Esophagus squamous epithelium (tissue), 5 donors: ENCODE measurements at places on chromosomes 6 and 20. TPM values are rescaled to one million over a fixed set of nuclear protein-coding genes. Genes with fewer than 3 reads are reported as not detected.

DNA sequence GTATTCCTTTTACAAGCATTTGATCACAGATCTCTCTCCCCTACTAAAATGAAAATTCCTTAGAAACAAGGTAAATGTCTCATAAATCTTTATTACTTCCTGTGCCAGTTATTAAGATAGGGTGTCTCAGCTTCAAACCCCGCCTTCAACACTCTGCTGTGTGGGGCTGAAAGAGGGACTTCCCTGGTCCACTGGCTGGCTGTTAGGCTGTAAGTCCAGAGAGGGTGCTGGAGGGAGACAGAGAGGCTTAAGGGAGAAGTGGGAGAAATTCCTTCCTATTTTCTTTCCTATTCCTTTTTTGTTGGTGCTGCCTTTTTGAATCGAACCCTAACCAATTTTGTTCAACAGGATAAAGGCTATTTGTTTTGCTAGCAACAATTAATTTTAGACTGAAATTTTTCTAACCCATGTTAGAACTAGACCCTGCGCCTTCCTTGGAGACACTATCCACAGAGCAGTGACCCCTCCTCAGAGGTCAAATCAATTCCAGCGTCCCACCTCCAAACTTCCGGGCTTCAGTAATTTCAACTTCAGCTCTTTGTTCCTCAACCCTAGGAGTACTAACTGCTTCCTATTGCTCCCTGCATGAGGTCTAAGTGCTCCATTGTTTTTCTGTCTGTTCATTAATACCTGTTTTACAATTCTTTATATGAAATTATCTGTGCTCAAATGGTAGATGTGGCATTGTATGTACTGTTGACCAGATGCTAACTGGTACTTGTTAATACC lies 207.5 kb upstream of the OPRM1 start:
- no peak overlapping the region for H3K4me3 ChIP-seq
- no peak overlapping the region for H3K27ac ChIP-seq
- H3K36me3 ChIP-seq, result no peaks in the 10 kb centered on the region
- H3K27me3 ChIP-seq, result no peaks in the 10 kb centered on the region

DNA sequence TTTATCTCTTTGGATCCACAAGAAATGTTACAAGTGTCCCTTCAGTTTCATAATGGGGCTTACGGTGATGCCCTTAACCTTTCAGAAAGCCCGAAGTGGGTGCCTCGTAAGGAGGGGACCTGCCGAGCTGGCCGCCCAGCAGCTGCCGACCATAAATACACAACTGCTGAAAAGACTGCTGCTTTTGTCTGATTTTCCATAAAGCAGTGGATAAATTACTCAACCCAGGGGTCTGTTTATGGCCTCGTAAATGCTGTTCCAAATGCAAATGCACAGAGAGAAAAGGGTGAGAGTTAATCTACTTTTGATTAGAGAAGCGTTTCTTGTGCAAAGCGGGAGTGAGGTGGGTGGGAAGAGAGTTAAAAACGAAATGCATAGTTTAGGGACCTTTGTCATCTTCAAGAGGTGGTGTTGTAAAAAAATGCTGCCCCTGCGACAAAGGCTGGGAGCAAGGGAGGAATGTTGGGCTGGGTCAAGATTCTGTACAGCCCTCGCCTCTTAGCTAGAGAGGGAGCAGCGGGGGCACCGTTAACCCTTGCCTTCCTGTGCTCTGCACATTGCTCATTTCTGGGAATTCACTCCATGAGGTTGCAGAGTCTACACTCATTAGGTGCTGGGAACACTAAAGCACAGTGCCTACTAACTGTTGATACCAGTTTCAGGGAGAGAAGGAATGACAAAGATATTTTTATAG lies 112.0 kb upstream of the MTHFD1L start:
- H3K27ac ChIP-seq, result no peak overlapping the region
- DNase-seq, result no peak
- H3K4me1 ChIP-seq, result peaks cover 28% of the 10 kb centered on the region

The KCNK5 gene
- total RNA-seq, result 11.0 TPM

DNA sequence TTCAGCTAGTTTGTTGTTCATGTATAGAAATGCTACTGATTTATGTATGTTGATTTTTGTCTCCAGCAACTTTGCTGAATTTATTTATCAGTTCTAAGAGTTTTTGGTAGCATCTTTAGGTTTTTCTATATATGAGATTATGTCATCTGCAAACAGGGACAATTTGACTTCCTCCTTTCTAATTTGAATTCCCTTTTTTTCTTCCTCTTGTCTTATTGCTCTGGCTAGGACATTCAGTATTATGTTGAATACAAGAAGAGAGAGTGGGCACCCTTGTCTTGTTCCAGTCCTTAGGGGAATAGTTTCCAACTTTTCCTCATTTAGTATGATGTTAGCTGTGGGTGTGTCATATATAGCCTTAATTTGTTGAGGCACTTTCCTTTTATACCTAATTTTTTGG lies 58.2 kb downstream of the CDH26 start:
- H3K27me3 ChIP-seq, result no peaks in the 10 kb centered on the region
- H3K36me3 ChIP-seq, result no peaks in the 10 kb centered on the region
- H3K27ac ChIP-seq, result no peak overlapping the region
- DNase-seq, result no peak
- no peaks in the 10 kb centered on the region for H3K4me1 ChIP-seq

- no peak overlapping the region for H3K27ac ChIP-seq
- H3K27me3 ChIP-seq, result no peaks in the 10 kb centered on the region
- H3K4me3 ChIP-seq, result no peak overlapping the region
- DNase-seq, result no peak
- no peaks in the 10 kb centered on the region for H3K4me1 ChIP-seq
These were observed 298.5 kb upstream of the JAG1 start for GRCh38 chr20:10972219-10972860.

The TDRD6 gene
- not detected for total RNA-seq

DNA sequence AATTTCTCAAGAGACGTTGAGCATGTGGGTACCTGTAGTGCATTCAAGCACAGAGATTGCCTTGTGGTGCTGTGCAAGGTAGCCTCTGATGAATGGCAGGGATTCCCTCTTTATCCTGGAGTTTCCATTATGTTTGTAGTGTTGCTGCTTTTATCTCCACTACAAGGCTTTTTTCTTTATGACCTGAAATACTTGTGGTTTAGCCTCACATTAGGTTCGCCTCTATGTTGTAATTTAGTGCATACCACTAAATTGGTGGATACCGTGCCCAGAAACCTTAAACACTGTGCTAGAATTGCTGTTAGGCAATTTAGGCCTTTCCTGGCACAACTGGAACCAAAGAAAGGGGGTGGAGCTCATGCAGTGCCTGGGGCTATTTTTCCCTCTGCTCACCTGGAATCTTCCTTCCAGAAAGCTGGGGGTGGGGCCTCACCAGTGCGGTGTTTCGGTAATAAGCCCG lies 76.8 kb downstream of the NCOA7 start:
- no peak overlapping the region for H3K4me3 ChIP-seq
- peak overlapping the region; percentile 8 for H3K27ac ChIP-seq
- no peak for DNase-seq
- no peaks in the 10 kb centered on the region for H3K36me3 ChIP-seq

DNA sequence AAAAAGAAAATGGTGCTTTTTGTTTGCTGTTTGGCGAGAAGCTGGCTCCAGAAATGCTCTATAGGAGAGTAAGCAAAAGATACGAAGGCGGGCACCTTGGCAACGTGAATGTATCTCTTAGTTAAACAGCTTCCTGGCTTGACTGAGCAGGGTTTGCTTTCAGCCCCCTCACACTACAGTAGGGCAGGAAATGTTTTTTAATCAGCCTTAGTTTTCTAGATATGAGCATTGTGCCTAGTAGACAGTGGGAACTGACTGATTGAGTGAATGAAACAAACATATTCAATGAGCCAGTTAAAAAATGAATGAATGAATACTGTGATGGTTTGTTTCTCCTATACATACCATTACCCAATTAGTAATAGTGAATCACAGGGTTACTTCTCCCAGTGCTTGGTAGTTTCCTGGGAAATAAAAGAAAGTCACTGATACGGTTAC lies 19.9 kb downstream of the CAP2 start:
- H3K4me1 ChIP-seq, result no peaks in the 10 kb centered on the region
- no peak for DNase-seq
- no peak overlapping the region for H3K4me3 ChIP-seq
- no peaks in the 10 kb centered on the region for H3K27me3 ChIP-seq
- H3K27ac ChIP-seq, result no peak overlapping the region

GRCh38 chr6:6569096-6569810 lies 19.3 kb upstream of the LY86 start:
- no peak for DNase-seq
- no peak overlapping the region for H3K27ac ChIP-seq
- H3K36me3 ChIP-seq, result no peaks in the 10 kb centered on the region
- H3K4me1 ChIP-seq, result no peaks in the 10 kb centered on the region
- no peaks in the 10 kb centered on the region for H3K27me3 ChIP-seq

DNA sequence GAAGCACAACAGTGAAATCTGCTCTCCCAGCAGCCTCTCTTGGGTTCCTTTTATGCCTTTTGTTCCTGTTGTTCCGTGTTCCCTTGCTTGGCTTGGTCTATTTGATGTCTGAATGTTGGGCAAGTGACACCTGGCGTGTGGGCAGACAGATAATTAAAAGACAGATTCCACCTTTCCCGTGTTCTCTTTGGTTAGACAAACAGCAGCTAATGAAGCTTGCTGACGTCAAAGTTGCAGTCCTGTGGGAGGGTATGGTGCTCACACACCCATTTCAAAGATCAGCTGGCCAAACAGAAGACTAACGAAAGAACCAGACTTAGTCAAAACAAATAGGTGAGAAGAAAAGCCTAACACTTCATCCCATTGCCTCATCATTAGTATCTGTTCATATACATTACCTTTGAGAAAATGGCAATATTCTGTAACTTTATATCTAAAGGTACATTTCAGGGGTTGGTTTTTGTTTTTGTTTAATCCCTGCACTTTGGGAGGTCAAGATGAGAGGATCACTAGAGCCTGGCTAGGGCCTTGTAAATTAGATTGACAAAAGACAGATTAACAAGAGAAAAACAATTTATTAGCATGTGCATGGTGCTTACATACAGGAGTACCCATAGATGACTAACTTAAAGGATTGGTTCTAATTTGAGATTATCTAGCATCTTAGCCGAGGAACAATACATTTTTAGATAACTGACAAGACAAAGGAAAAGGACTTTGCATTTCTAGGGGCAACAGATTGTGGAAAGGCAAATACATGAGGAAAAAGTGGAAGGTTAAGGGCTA lies 48.9 kb upstream of the TNFRSF21 start:
- no peak overlapping the region for H3K27ac ChIP-seq
- H3K36me3 ChIP-seq, result no peaks in the 10 kb centered on the region
- DNase-seq, result no peak
- H3K4me3 ChIP-seq, result no peak overlapping the region

The EMILIN3 gene
- 0.76 TPM for total RNA-seq

GRCh38 chr6:79504372-79504771 lies 32.9 kb downstream of the LCA5 start:
- H3K27ac ChIP-seq, result no peak overlapping the region
- no peaks in the 10 kb centered on the region for H3K4me1 ChIP-seq
- no peaks in the 10 kb centered on the region for H3K27me3 ChIP-seq
- no peak for DNase-seq
- H3K36me3 ChIP-seq, result no peaks in the 10 kb centered on the region

DNA sequence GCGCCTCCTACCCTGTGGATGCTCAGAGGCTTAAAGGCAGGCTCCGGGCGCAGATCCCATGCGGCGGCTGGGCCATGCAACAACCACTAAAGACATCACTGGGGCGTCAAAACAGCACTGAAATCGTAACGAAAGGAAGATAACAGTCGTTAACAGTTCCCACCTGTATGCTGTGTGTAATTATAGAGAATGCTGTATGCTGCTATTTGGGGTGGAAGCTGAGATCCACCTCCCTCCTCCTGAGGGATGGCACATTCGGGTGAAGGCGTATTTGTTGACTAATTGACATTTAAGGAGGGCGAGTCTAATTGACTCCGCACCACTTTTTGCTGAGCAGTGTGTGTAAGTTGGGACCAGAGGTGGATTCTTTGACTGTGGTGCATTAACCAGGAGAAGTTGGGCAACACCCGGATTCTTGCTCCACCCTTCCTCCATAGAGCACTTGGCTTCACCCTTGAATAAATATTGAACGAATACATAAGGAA lies 687 bp downstream of the SLC35A1 start:
- peak overlapping the region; percentile 97 for H3K4me3 ChIP-seq
- no peaks in the 10 kb centered on the region for H3K27me3 ChIP-seq
- no peaks in the 10 kb centered on the region for H3K4me1 ChIP-seq
- H3K36me3 ChIP-seq, result no peaks in the 10 kb centered on the region

GRCh38 chr6:109238396-109238795 lies 143.1 kb downstream of the CEP57L1 start:
- H3K36me3 ChIP-seq, result no peaks in the 10 kb centered on the region
- no peaks in the 10 kb centered on the region for H3K27me3 ChIP-seq
- no peaks in the 10 kb centered on the region for H3K4me1 ChIP-seq
- no peak for DNase-seq
- H3K4me3 ChIP-seq, result no peak overlapping the region
- H3K27ac ChIP-seq, result no peak overlapping the region

The APOBEC2 gene
- total RNA-seq, result not detected

GRCh38 chr6:49142421-49143151 lies 320.5 kb downstream of the MMUT start:
- no peak for DNase-seq
- no peak overlapping the region for H3K27ac ChIP-seq
- no peaks in the 10 kb centered on the region for H3K27me3 ChIP-seq
- H3K36me3 ChIP-seq, result no peaks in the 10 kb centered on the region

The DLL1 gene
- total RNA-seq, result 37.6 TPM

The CLDN20 gene
- not detected for total RNA-seq

DNA sequence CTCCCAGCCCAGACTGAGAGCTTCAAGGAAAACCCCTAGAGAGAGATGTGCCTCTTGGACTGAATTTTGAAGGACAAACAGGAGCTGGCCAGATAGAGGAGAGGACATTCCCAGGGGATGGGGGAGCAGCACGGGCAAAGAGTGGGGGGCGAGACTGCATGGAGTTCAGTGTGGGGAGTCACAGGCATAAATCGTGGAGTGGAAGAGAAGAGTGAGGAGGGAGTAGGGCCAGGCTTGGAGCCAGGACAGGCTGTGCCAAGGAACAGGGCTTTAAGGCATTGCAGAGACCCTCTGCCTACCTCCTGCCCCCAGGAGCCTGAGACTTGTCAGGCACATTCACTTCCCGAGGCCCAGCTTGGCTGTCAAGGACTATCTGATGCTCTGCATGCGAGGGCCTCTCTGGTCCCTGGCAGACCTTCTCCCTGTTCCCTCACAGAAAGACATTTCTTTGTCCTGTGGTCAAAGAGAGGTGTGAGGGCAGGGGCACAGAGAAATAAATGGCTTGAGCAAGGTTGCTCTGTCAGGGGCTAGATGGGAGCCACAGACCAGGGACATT lies 5.2 kb upstream of the SLC22A7 start:
- H3K4me1 ChIP-seq, result no peaks in the 10 kb centered on the region
- H3K36me3 ChIP-seq, result no peaks in the 10 kb centered on the region
- no peak for DNase-seq
- H3K4me3 ChIP-seq, result no peak overlapping the region
- no peak overlapping the region for H3K27ac ChIP-seq
